ENCODE measurements at places on chromosomes 6 and 20.

GRCh38 chr6:159655409-159655988, 37.5 kb downstream of the SOD2 start:
- DNase-seq: no peak

DNA sequence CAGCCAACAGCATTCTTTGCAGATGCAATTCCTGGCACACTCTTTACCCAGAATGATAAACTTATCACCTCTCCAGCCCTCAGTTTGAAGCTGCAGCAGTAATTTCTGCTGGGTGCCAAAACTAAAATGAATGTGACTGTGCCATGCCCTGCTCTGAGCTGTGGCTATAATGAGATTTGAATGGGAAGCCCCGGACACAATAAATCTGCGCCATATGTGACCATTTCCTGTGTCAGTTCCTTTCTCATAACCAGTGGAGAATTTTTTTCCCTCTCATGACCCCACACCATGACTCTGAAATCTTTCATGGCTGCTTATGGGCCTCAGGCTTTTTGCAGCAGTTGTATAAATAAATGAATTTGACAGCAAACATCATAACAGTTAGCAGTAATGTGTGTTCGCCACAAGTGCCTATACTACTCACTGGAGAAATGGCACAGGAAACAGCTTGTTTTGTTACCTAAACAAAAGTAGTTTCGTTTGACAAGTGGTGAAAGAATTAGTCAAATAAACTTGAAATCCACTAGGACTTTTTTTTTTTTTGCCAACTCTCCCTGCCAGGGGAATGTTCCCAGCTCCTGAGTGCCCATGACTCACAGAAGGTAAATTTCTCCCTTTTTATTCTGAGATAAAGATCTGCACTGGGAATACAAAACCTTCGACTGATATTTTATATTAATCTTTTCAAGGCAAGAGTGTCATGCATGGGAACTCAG, 408.4 kb downstream of the PKHD1 start:
- no peak for DNase-seq

DNA sequence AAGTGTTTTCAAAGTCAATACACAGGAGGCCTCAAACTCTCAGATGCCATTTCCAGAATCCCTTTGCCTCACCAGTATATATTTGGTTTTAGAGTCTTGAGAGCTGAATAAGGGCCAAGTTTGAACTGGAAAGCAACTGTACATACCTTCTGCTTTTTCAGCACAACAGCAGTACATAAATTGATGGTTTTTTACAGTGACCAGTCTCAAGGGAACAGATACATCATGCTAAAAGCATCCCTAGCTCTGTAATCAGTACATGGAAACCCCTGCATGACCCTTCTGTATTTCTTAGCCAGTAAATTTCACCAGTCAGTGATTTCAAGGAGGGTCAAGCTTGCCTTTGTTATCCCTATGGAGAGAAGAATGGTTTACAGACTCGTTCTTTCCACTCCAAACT, 40.6 kb upstream of the ECHDC1 start:
- DNase-seq: no peak

GRCh38 chr6:3592371-3592941, 135.6 kb upstream of the SLC22A23 start:
- peak; percentile 86 for DNase-seq

- DNase-seq: no peak
Measured at GRCh38 chr6:149015535-149016525, 269.0 kb downstream of the UST start.
